ENCODE measurements at places on chromosomes 12 and 14. TPM values are rescaled to one million over a fixed set of nuclear protein-coding genes. Genes with fewer than 3 reads are reported as not detected.

Gene GUCY2C
- total RNA-seq: not detected

Gene PLD4
- total RNA-seq: under 0.01 TPM

Gene IRAK3
- total RNA-seq: 9.8 TPM

Gene FAR2
- total RNA-seq: 66.6 TPM

Gene PZP
- 0.98 TPM for total RNA-seq

Gene CCDC184
- 0.10 TPM for total RNA-seq

Gene HRK
- not detected for total RNA-seq

Gene PLEKHG7
- total RNA-seq: not detected

Gene NOXRED1
- total RNA-seq: not detected

Gene DDHD1
- 8.2 TPM for total RNA-seq

Gene IL22
- total RNA-seq: not detected

Gene SIRT4
- total RNA-seq: 0.76 TPM

Gene ALDH2
- total RNA-seq: 65.9 TPM

Gene KCNMB4
- total RNA-seq: 0.65 TPM

Gene LRP10
- total RNA-seq: 116 TPM

Gene HOXC10
- total RNA-seq: not detected

Gene KRT74
- total RNA-seq: not detected
